ENCODE measurements at places on chromosomes 11 and 22.

- DNase-seq: no peak
Measured at GRCh38 chr22:45638834-45639746, 32.5 kb upstream of the ATXN10 start.

DNA sequence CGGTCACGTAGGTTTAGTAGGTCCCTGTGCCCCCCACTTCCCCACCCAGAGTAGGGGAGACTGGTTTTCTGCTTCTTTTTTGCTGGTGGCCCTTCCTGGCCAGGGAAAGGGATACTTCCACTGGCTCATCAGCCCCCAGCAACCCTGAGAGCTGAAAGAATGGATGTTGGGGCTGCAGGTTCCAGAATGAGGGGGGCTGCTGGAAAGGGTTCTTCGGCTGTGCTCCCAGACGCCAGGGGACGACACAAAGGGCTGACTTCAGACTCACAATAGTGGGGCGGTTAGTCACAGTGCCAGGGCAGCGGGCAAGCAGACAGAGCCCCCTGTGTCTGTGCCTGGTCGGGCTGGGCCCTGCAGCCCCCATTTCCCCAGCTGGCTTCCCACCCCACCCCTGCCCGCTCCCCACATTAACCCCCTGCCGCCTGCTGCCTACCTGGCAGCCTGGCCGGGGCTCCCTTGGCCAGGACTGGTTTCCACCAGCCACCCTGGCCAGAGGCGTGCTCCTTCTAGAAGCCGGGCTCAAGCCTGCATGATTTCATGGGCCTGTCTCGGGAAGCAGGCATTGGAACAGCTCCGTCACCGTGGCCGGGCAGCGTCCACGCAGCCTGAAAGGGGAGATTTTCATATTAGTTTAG lies 79.1 kb upstream of the WNT7B start:
- DNase-seq: no peak

- no peak for DNase-seq
Measured at GRCh38 chr11:108241330-108242037, 18.6 kb downstream of the ATM start.

DNA sequence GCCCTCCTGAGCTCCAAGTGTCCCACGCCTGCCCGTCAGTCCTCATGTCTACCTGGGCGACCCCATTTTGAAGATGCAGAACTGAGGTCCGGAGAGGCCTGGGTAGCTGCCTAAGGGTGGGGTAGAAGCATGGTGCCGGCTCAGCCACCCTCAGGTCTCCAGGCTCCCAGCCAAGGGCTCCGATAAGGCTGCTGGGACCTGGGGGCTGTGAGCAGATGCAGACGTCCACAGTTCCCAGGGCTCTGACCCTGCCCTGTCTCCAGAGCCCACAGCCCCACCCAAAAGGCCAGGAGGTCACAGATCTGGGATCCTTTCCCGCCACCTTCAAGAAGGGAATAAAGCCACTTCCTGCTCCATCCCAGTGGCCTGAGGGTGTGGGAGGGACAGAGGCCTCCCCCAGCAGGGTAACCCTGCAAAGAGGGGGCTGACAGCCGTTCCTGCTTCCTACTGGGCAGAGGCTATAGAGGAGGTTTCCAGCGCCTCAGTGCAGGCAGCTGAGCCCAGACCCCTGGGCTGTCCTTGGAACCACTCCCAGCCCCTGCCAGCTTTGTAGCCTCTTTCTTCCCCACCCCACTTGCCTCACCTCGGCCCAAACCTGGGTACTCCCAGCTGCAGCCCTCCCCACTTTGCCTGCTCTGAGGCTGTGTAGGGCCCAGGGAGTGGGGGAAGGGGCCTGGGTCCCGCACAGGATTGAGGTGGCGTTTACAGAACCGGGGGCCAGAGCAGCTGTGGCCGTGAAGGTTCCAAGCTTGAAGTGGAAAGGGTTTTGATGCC lies 85.5 kb downstream of the CDKN1C start:
- DNase-seq: no peak

- DNase-seq: no peak
Measured at GRCh38 chr11:94803491-94803890, 35.3 kb downstream of the AMOTL1 start.

DNA sequence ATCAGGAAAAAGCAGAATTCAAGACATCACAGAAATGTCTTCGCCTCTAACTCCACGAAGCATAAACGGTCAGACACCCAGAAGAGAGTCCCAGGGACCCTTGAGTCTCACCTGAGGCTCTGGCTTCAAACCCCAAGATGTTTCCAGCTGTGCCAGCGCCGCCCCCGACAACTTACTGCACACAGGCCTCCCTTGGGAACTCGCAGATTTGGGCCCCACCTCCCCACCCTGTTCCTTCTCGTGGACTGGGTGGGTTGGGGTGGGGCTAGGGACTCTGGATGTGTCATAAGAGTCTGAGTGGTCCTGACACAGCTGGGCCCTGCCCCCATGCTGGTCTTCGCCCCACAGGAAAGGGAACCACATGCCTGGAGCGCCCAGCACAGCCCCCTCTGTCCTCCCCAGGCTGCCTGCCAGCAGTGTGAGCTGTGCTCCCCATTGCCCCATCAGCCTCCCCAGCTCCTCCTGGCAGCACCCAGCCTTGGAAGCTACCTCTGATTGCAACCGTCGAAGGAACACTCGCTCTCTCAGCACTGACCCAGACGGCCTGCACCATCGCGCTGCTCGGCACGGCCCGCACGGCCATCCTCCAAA lies 147.5 kb downstream of the CRYBB2 start:
- no peak for DNase-seq

DNA sequence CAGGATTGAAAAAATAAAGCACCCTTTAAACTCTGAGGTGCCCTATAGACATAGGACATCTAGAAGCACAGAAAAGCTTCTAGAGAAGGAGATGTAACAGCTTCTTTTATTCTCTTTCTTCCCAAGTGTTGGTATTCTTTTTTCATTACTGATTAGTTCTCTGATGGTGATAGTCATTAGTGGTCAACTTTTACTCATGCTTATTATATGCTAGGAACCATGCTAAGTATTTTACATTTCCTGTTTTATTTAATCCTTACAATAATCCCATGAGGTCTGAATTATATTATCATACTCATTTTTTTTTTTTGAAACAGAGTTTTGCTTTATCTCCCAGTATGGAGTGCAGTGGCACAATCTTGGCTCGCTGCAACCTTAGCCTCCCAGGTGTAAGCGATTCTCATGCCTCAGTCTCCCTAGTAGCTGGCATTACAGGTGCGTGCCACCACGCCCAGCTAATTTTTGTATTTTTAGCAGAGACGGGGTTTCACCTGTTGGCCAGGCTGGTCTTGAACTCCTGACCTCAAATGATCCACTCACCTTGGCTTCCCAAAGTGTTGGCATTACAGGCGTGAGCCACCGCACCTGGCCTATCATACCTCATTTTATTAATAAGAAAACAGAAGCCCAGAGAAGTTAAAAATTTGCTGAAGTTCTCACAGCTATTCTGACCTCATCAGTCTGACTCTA lies 3.0 kb downstream of the C11orf52 start:
- no peak for DNase-seq

DNA sequence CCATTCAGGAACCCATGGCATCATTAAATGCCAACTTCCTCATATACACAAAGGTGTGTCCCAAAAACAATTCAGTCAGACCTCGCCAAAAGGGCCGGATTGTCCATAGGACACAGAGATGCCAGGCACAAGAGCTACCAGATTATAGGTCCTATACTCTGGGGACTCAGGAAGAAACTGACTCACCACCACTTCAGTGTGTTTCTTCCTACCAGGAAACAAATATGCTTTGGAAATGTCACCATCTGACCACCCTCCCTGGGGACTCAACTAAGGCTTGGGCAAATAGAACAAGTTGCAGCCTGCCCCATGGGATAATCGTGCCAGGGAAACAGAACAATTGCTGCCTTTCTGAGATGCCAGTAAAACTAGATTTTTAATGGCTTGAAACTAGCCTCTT lies 11.7 kb downstream of the POU2AF3 start:
- no peak for DNase-seq

DNA sequence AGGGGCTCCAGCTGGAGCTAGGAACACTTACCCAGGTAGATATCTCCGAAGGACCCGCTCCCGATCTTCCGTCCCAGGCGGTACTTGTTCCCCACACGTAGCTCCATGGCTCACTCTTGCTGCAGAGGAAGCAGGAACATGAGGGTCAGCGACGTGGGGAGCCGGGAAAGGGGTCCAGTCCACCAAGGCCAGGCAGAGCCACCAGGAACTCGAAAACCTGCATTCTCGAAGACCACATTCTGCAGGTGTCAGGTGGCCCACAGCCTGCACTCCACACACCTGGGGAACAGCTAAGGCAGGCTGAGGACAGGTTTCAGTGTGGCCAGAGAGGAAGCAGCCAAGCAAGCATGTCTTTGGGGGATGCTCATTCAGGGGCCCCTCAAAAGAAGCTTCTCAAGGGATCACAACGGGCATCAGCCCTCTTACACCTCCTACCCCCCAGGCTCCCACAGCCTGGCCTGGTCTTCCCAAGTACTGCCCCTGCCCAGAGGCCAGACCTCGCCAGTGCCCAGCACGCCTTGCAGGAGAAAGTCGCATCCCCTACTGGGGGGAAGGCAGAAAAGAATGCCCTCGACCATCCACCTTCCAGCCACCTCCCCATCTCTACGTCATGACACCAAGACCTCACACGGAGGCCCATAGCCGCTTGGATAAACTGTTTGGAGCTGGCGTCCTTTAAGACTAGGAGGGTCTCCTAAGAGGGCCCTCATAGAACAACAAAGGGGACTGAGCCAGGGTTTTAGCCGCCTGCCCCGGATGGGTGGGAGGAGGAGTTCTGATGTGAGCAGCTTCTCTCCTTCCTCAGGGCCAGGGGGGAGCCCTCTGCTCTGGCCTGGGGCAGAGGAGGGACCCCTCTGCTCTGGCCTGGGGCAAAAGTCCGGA lies 2.9 kb downstream of the CSNK1E start:
- DNase-seq: no peak

GRCh38 chr11:130574740-130575139 lies 126.3 kb downstream of the ADAMTS15 start:
- no peak for DNase-seq

GRCh38 chr22:32618441-32619140 lies 144.0 kb downstream of the FBXO7 start:
- DNase-seq: no peak

DNA sequence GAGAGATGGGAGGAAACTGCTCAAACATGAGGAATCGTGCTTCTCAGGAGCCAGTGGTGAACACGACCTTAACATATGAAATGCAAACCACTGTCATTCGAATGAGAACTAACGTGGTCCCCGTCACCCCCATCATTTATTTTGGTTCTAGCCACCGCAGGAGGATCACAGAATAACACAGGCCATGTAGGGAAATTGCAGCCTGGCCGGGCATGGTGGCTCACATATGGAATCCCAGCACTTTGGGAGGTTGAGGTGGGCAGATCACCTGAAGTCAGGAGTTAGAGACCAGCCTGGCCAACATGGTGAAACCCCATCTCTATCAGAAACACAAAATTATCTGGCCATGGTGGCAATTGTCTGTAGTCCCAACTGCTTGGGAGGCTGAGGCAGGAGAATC lies 27.1 kb downstream of the KRTAP5-5 start:
- no peak for DNase-seq

GRCh38 chr22:49091451-49091850 lies 736.2 kb downstream of the BRD1 start:
- no peak for DNase-seq

GRCh38 chr22:38886333-38886732 lies 14.3 kb upstream of the CBX6 start:
- DNase-seq: no peak

DNA sequence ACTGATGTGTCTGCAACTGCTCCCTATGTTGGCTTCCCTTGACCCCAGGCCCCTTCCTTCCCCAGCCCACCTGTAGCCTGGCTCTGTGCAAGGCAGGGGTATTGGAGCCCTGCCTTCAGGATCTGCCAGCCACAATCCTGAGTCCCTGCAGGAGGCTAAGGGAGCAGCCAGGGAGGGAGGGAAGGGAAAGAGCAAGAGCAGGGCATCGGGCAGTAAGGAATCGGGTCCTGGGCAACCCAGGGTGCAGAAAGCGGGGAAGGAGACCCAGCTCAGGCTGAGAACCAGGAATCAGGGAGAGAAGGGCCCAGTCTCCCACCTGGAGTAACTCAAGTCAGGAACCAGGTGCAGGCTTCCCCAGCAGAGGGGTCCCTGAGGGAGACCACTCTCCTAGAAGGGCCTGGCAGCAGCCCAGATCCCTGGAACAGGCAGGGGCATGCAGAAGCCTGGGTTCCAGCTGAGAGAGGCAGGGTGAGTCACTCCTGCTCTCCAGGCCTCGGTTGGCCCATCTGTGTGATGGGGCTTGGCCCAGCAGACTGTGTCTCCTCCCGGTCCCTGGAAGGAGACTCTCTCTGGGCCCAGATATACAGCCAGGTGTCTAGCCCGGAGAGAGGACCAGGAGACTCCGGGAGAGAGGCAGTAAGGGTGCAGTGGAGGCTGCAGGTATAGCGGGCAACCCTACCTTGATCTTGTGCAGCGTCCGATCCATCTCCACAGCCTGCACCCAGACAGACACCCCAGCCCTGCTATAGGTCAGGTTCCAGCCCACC lies 13.4 kb downstream of the STARD10 start:
- no peak for DNase-seq

GRCh38 chr11:112627588-112628045 lies 333.6 kb upstream of the NCAM1 start:
- DNase-seq: no peak

DNA sequence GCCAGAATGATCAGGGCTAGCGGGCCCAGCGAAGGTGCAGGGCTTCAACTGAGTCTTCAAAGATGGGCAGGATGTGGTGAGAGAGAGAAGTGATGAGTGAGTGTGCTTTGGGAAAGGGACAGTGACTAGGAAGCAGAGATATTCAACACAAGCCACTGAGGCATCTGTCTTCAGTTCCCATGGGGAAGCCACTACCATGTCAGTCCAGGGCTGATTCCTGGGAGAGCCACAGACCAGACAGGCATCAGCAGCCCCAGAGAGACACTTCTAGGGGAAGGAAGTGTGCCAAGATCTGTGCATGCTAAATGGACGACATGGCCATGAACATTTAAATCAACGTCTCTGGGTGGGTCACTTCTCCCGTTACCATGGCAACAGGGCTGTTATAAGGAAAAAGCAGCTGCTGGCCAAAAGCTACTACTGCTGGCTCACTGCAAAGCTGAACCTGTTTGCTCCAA lies 28.5 kb downstream of the P4HA3 start:
- DNase-seq: no peak

DNA sequence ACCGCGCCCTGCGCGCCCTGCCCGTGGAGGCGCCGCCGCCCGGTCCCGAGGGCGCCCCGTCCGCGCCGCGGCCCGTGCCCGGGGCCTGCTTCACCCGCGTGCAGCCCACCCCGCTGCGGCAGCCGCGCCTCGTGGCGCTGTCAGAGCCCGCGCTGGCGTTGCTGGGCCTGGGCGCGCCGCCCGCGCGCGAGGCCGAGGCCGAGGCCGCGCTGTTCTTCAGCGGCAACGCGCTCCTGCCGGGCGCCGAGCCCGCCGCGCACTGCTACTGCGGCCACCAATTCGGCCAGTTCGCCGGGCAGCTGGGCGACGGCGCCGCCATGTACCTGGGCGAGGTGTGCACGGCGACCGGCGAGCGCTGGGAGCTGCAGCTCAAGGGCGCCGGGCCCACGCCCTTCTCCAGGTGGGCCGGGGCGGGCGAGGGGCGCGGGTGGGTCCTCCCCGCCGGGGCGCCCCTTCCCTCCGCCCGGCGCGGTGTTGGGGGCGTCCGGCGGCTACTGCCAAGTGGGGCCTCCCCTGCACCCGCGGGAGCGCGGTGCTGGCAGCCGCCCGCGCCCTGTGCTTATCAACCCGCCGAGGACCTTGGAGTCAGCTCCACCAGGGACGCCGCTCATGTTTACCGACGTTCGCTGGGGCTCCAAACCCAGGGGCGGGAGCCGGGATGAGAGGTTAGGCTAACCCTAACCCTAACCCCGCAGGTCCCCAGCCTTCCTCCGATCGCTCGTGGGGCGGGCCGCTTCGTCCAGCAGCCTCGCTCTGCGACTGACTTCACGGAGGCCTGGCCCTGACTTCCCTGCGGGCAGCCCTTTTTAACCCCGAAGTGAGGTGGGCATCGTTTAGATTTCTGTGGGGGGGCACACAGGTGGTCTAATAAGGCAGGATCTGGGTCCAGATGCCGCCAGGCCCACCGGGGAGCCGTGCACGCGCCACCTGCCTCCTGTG lies 649 bp downstream of the SELENOO start:
- no peak for DNase-seq
